ENCODE measurements at places on chromosomes 13 and 19.
A peak's percentile ranks its signal among the peaks of the same experiment; 100 is the strongest.

GRCh38 chr13:51590971-51591627 lies 6.8 kb downstream of the WDFY2 start:
- no peak for DNase-seq

DNA sequence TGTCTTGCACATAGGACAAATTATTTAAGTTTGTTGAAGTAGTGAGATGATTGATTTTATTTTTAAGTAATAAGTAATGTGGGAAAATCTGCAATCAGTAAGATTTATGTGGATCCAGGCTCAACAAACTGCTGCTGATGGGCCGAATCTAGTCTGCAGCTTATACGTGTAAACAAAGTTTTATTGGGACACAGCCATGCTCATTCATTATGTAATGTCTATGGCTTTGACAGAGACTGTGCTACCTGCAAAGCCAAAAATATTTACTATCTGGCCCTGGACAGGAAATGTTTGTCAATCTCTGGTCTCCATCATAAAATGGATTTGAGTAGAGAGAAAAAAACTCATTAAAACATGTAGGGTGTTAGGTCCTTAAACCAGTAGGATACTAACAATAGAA lies 728.0 kb downstream of the GPC5 start:
- DNase-seq = no peak

DNA sequence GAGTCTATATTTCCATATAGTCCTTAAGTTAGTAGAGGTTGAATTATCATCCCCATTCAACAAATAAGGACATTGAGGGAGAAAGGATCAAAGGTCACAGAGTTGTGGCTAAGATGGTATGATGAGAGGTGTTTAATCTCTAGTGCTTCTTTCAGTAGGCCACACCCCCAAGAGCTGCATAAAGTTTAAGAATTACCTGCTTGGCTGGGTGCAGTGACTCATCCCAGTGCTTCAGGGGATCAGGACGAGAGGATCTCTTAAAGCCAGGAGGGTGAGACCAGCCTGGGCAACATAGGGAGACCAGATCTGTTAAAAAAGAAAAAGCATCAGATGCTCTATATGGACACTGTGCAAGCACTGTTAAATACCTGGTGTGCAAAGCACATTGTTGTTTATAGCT lies 560.0 kb upstream of the KLHL1 start:
- no peak for DNase-seq

- DNase-seq = no peak
These were observed 27.9 kb upstream of the EEF1AKMT1 start for GRCh38 chr13:20801707-20802106.

DNA sequence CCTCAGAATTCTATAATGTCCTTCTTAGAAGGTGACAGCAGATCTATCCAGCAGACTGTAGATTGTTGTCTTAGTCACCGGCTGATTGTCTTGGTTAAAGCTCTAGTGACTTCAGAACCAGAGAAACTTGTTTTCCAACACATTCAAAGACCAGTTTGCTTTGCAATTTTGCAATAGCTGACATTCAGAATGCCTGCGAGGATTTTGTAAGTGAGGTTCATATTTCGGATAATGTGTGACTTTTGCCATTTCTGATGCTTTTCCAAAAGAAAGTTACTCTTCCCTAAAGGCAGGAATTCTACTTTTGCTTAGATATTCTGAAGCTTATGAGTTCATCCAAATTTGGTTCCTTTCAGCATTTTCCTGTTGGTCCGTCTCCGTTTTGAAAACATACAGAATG lies 13.2 kb downstream of the SPINT2 start:
- no peak for DNase-seq

- no peak for DNase-seq
These were observed 17.4 kb upstream of the ATXN8OS start for GRCh38 chr13:70090036-70090723.

DNA sequence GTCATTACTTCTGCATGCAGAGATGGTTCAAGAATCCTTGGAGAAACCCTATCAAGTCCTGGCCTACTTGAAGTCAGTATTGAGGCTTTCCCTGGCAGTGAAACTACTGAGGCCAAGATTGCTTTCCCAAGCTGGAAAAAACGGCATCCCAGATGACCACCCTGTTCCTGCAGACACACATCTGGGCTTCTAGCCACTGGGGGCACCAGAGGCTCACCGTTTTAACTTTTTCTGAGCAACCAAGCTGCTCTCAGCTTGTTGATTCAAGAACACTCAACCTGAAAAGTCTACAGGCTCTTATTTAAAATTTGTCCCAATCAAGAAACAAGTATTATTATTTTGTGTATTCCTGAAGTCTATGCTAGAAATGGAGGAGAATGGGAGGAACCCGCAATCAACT lies 66.6 kb downstream of the SPRYD7 start:
- DNase-seq = no peak

DNA sequence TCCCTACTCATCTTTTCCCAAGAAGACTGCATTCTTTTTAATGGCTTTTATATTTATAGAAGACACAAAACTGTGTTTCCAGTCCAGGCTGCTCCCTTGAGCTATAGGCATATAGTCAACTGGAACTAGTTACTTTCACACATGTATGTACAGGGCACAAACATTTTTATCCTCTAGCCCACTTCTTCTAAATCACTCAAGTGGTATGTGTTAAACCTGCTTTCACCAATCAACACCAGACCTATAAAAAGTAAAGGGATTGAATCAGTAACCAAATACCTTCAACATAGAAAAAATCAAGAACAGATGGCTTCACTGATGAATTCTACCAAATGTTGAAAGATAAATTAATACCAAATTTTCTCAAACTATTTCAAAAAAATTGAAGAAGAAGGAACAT lies 584.2 kb upstream of the SLITRK1 start:
- no peak for DNase-seq

DNA sequence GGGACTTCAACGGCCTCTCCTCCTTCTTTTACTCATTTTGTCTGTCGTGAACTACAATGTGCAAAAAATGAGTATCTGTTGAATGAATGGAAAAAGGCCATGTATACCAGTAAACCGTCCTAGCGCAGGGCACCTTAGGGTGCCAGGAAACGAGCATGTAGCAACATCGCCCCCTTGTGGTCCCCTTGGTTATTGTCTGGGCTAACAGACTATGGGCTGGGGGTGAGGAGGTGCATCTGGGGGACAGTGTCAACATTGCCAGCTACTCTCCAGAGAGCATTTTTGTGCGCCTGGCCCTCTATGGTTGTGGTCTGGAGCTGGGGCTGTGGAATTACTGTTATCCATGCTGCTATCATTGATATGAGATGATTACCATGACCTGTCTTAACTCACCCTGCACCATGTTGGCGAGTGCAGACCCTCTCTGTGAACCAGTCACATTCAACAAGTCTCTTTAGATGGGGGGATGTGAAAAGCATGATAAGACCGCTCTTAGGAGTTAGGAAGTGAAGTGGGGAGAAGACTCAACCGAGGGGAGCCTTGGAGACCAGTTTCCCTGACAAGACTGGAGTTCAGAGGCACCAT lies 22.8 kb upstream of the SIGLEC11 start:
- peak; percentile 46 for DNase-seq

DNA sequence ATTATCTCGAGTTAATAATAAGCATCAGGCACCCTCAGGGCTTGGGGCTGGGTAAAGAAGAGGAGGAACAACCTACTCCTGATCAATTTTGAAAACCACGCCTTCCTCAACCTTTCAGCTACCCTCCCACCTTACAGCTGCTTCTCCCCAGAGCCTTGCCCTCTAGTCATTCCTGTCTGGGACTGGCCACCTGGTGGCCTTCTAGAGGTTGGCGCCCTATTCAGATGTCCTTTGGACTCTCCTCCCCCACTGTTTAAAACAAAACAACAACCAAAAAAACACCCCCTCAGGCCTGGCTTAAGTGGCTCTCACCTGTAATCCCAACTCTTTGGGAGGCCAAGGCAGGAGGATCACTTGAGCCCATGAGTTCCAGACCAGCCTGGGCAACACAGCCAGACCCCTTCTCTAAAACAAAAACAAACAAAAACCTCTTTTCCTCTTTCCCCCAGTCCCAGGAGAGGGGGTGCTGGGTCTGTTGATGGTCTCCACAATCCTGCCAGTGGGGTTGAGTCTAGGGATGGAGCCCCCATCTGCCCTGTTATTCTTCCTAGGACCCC lies 62.3 kb downstream of the CCDC70 start:
- DNase-seq = no peak

- DNase-seq = no peak
These were observed 12.8 kb downstream of the SPPL2B start for GRCh38 chr19:2341244-2341751.

GRCh38 chr13:55230570-55230908 lies 1910.2 kb upstream of the PRR20A start:
- no peak for DNase-seq

DNA sequence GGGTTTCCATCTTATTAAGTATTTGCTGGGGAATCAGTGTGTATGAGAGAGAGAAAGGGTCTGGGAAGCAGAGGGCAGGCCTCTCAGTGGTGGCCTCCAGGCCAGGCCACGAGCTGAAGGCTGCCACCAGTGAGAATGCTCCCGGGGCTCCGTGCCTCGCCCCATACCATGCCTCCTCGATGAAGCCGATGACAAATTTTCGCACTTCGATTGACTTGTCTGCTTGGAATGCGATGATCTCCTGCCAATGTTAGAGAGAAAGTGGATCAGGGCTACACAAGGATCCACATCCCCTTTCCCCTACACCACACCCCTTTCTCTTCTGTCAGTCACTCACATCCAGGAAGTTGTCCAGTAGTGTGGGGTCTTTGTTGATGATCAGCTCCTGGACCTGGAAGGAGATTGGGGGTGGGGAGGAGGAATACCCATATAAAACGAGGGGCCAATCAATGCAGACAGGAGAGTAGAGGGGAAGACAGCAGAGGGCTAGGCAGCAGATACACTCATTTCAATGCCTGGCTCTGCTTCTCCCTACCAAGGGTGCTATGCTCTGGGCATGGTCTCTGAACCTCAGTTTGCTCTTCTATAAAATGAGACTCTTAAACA lies 10.7 kb downstream of the SYMPK start:
- no peak for DNase-seq

- DNase-seq = no peak
These were observed 7.5 kb upstream of the CTXN1 start for GRCh38 chr19:7933411-7933810.

DNA sequence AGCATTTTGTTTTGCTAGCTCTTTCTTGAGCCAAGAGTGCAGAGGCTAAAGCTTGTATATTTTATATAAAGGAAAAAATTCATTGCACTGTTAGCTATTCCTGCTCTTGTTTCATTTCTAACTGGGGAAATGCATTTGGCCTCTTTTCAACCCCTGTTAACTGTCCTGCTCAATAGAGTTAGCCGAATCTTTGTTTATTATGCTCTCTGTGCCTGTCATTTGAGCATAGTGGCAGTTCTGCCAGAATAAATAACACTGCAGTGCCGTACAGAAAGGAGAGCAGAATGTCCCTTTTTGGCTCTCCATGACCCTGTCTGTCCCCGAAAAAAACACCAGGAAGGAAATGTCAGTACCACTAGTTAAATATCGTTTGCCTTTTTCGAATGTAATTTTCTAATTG lies 350.8 kb downstream of the MYO16 start:
- DNase-seq = peak; percentile 1

GRCh38 chr19:29690842-29691241 lies 24.2 kb downstream of the C19orf12 start:
- no peak for DNase-seq

- no peak for DNase-seq
These were observed 24.3 kb downstream of the COL4A2 start for GRCh38 chr13:110331362-110331761.

- no peak for DNase-seq
These were observed 37.1 kb downstream of the TSHZ3 start for GRCh38 chr19:31312009-31312676.

- DNase-seq = no peak
These were observed 23.1 kb downstream of the CCDC8 start for GRCh38 chr19:46390121-46390858.

DNA sequence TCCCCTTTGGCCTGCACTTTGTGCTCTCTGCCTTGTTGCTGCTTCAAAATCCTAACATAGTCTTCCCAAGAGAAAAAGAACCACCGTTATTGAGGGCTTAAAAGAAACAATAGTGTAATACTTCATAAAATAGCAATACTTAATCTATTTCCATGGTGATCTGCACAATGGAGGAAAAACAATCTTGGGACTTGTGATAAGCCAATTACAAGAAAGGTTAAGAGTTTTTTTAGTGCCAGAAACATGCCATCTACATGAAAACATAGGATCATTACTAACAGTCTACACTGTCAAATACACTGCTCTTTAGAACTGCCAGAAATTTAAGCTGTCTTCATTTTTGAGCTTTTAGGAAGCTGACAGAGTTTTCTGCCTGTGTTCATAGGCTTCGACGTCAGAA lies 54.1 kb upstream of the MAB21L1 start:
- DNase-seq = no peak

- DNase-seq = no peak
These were observed at the start of gene LIPE for GRCh38 chr19:42427313-42427712. Gene LIPE (minus strand): TSS chr19:42427388. CDS start chr19:42427149, 239 bp downstream.

DNA sequence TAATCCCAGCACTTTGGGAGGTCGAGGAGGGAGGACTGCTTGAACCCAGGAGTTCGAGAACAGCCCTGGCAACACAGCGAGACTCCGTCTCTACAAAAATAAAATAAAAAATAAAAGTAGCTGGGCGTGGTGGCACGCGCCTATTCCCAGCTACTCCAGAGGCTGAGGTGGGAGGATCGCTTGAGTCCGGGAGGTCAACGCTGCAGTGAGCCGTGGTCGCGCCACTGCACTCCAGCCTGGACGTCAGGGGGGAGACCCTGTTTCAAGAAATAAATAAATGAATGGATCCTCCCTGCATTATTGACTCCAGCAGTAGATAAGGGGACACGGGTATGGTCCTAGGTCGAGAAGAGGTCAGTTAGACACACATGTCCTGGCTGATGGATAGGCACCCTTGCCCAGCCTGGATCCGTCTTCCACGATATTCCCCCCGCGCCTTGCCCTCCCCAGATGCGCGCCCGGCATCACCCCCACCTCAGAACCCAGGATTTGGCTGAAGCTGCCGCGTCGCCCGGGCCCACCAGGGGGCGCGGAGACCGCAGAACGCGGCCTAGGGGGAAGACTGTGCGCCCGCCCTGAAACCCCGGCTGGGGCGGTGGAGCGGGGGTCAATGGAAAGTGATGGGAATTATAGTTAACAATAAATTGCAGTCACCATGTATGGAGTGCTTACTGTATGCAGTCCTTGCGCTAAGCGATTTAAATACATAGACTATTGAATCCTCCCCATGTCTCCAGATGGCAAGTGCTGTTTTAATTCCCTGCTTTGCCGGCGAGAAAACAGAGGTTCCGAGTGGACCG lies 2.1 kb upstream of the HOOK2 start:
- peak; percentile 81 for DNase-seq

- DNase-seq = no peak
These were observed 89.2 kb downstream of the CRYL1 start for GRCh38 chr13:20436505-20436904.

- peak; percentile 6 for DNase-seq
These were observed 4.2 kb downstream of the FPR3 start for GRCh38 chr19:51799034-51799773.

DNA sequence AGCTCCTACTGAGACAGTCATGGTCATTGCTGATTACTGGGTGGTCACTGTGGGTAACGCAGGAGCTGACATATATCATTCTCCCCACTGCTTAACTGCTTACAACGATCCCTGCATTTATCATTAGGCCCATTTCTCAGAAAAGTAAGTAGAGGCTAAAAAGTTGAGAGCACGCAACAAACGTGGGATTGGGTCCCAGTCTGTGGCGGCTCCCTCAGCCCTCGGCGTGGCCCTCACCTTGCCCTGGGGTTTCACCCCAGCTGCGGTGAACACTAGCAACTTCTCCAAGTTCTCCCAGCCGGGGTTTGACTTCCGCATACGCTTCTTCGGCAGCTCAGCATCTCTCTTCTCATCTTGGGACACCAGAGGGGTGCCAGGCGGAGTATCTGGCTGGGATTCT lies 2.5 kb downstream of the PNKP start:
- DNase-seq = no peak

GRCh38 chr19:19159534-19159933 lies 10.5 kb downstream of the MEF2B start:
- no peak for DNase-seq

Measured in frontal cortex (tissue), 4 donors.